Esophagus mucosa (tissue), 1 donor: ENCODE measurements at places on chromosomes 16 and 17. TPM values are rescaled to one million over a fixed set of nuclear protein-coding genes. Genes with fewer than 3 reads are reported as not detected.

Gene GPR142
- total RNA-seq, result not detected

Gene LPO
- 0.44 TPM for total RNA-seq

Gene OTOP2
- total RNA-seq, result 0.36 TPM

Gene CSNK2A2
- total RNA-seq, result 45.8 TPM

Gene CCDC200
- total RNA-seq, result not detected

Gene TEKT1
- not detected for total RNA-seq

Gene ACSM5
- total RNA-seq, result 0.12 TPM

Gene FN3K
- total RNA-seq, result 3.2 TPM

- no peak for ATAC-seq
Measured at GRCh38 chr16:372302-372983, 2.1 kb upstream of the MRPL28 start.

DNA sequence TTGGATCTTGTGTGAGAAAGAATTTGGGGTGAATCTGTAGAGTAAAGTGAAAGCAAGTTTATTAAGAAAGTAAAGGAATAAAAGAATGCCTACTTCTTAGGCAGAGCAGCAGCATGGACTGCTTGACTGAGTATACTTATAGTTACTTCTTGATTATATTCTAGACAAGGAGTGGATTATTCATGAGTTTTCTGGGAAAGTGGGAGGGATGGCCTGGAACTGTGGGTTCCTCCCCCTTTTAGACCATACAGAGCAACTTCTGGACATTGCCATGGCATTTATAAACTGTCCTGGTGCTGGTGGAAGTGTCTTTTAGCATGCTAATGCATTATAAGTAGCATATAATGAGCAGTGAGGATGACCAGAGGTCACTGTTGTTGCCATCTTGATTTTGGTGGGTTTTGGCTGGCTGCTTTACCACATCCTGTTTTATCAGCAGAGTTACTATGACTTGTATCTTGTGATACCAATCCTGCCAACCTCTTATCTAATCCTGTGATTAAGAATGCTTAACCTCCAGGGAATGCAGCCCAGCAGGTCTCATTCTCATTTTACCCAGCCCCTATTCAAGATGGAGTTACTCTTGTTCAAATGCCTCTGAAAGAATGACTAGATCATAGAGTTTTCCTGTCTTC is 58.7 kb downstream of the HSD17B2 start:
- no peak for ATAC-seq

DNA sequence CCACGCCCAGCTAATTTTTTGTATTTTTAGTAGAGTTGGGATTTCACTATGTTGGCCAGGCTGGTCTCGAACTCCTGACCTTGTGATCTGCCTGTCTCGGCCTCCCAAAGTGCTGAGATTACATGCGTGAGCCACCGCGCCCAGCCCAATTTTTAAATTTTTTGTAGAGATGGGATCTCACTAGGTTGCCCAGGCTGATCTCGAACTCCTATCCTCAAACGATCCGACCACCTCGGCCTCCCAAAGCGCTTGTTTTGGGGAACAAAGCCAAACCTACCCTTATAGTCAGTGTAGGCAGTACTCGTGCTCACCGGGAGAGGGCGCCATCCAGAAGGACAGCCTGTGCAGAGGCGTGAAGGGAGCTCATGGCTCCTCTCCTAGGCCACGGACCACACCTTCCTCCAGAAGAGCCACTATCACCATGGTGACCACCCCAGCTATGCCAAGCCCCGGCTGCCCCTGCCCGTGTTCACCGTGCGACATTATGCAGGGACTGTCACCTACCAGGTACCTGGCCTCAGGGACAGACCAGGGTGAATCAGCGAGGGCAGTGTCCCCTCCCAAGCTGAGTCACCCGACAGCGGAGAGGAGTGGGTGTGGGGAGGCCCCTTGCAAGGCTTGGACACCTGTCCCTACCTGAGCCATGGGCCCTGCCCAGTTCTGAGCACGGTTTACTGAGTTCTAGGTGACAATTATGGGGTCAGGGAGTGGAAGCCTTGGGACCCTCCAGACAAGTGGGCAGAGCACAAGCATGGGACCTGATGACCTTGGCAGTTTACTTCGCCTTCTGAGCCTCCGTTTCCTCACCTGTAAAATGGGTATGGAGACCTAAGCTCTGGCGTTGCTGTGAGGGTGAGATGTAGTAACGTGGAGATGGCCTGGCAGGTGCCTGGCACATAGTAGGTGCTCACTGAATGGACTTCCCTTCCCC is 13.7 kb downstream of the MYO15B start:
- peak; percentile 77 for ATAC-seq

GRCh38 chr16:12988071-12988470 is 86.7 kb downstream of the SHISA9 start:
- no peak for ATAC-seq

DNA sequence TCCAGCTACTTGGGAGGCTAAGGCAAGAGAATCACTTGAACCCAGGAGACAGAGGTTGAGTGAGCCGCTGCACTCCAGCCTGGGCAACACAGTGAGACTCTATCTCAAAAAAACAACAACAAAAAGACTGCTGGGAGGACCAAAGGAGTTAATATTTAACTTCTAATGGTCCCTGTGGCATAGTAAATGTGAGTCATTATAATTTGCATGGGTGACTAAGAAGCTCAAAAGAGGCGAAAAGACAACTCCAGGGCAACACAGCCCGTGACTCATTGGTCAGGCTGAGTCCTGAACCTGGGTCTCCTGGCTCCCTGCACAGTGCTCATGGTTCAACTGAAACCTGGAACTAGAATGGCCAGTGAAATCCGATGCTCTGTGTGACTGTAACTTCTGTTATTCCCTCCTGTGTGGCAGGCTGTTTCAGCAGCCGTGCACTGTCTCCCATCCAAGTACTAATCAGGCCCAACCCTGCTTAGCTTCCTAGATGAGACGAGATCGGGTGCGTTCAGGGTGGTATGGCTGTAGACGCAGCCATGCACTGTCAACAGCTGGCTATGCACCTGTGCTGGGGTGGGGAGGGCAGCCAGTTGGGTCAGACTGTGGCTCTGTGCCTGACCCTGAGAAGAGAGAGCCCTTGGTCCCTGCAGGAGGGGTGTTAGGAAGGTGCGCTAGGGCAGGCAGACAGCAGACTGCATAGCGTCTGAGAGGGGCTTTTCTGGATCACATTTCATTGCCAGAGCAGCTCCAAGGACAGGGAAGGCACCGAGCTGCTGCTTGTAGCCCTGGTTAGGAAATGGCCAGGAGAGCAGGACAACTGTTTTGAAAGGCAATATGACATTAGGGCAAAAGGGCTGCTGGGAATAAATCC is 14.5 kb upstream of the GPRC5C start:
- peak; percentile 94 for ATAC-seq

DNA sequence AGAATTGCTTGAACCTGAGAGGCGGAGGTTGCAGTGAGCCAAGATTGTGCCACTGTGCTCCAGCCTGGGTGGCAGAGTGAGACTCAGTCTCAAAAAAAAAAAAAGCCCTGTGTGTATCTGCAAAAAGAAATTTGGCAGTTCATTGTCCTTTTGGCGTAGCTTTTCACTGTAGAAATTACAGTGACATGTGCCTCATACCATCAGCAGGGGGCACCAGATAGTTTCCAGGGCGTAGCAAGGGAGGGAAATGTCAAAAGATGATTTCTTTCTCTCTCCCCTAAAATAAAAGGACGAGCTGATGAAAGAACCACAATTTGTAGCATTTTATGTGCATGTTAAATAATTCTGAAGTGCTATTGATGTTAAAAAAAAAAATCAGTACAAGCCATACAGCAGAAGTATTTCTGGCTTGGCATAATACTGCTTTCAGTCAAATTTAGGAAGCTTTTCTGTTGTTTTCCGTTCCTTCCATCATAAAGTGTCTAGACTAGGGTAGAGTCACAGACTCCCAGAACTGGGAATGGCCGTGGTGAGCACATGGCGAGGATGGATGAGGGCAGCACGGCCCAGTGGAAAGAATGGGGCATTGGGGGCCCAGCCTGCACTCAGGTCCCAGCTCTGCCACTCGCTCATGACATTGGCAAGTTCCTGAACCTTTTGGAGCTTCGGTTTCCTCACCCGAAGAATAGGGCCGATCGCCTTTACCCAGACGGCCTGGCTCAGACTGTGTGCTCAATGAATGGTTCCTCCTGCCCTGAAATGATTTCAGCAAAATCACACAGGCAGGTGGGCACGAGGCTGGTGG is 59.8 kb upstream of the RPH3AL start:
- ATAC-seq, result no peak

DNA sequence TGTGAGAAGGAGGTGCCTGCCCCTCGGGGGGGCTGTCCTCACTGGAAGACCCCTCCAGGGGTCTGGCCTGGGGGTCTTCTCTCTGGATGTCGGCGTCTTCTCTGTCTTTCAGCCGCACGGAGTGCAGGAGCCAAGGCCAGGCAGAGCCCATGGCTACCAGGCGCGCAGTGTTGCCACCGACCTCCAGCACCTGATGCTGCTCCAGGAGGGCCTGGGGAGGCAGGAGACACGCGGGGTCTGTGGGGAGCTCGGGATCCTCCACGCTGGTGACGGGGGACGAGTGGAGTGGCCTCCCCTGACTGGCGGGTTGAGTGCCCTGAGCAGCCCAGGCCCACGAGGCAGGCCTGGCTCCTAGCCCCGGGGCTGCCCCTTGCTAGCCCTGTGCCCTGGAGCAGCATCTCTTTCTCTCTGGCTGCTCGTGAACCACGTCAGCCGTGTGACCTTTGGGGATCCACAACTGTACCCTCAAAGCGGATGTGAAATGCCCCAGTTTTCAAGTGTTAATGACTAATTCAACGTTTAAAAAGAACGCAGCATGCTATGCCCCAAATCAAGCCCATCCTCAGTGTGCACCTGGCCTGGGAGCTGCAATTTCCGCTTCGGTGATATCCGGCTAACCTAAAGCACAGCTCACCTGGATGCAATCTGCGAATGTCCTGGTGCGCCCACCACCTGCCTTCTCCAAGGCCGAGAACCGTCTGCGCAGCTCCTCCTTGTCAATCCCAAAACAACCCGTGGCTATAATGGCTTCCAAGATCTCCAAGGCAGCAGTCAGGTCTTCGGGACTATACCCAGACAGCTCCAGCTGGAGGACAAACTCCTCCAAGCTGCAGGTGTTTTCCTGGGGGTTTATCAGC is 62.9 kb downstream of the IL21R start:
- ATAC-seq, result no peak

DNA sequence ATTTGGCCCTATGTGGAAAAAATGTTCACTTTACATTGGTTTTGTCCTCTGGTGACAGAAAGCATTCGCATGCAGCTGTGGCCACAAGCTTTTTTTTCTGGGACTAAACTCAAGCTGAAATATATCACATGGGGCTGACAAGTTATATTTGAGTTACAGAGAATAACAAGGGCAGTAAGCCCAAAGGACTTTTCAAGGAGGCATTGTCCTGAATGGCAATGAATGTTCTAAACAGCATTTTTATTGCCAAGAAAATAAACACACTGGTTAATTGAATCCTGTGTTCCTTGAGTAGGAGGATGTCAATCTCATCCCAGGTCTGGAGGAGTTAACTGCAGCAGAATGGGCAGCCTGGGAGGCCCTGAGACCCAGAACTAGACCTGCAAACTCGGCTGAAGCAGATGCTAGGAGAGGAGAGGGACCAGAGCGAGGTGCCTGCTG is 114.5 kb downstream of the COPRS start:
- ATAC-seq, result no peak

- ATAC-seq, result no peak
Measured at GRCh38 chr17:2937331-2938003, 125.9 kb downstream of the OR1D5 start.

- ATAC-seq, result no peak
Measured at GRCh38 chr17:62573480-62574117, 53.9 kb upstream of the MRC2 start.

DNA sequence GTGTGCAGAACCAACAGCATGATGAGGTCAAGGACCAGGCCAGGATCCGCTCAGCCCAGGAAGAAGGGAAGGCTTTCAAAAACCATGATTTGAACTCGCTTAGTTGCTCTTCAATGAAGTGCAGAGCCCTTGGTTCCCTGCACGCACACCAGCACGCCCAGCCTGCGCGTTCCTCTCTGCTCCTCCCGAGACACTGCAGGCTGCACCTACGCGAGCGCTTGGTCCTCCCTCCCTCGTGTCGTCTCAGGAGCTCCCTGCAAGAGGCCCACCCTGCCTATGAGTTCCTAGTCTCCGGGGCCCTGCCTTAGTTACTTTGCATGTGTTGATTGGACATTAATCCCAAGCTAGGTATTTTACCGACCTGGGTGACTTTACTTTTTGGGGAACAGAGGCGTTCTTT is 132.9 kb upstream of the TNRC6C start:
- no peak for ATAC-seq

DNA sequence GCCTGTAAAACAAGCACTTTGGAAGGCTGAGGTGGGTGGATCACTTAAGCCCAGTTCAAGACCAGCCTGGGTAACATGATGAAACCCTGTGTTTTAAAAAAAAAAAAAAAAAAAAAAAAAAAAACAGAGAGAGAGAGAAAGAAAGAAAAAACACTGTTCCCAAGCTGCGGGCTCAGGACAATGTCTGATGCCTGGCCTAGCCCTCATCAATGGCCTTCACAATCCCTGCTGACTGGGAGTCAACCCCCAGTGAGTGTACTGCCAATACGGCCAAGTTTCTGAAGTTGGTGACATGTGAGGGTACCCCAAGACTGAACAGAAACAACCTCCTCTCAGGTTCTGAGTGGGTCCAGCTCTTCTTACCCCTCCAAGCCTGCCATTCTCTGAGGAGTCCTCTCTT is 116.5 kb downstream of the ZNF778 start:
- ATAC-seq, result no peak

GRCh38 chr17:28725660-28726225 is 290 bp downstream of the TLCD1 start:
- peak; percentile 37 for ATAC-seq

GRCh38 chr16:65660390-65660789 is 538.5 kb upstream of the CDH11 start:
- peak; percentile 48 for ATAC-seq

DNA sequence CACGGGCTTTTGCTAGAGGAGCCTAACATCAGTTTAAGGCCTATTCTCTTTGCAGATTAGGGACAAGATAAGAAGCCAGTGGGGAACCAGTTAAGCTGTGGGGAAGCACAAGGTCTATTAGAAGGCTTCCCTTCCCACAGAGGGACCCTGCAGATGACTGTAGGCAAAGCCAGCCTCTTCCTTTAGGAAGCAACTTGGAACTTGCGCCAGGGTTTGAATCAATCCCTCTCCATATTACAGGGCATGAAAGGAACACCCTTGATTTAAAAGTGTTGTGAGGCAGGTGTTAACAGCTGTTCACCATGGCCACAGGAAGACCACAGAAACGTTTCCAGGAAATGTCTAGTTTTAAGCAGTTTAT is 77.3 kb downstream of the RPTOR start:
- no peak for ATAC-seq

DNA sequence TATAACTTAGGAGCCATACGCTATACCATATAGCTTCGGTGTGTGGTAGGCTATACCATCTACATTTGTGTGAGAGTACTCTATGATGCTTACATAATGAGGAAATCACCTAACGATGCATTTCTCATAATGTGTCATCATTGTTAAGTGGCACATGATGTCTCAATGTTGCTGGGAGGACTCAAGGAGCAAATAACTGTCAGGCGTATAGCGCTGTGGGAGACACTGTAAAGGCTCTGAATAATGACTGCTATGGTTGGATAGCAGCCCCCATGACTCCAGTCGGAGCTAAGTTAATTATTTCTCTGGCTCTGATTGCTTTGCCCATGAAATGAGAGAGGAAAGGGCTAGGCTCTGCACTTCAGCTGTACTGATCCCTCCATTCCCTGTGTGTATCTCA is 197.2 kb downstream of the RGS9 start:
- ATAC-seq, result no peak

- peak; percentile 74 for ATAC-seq
Measured at GRCh38 chr17:9729034-9729650, 62.2 kb downstream of the DHRS7C start.
